Colonic mucosa (tissue), 4 donors: ENCODE measurements at places on chromosomes 1 and 21.

DNA sequence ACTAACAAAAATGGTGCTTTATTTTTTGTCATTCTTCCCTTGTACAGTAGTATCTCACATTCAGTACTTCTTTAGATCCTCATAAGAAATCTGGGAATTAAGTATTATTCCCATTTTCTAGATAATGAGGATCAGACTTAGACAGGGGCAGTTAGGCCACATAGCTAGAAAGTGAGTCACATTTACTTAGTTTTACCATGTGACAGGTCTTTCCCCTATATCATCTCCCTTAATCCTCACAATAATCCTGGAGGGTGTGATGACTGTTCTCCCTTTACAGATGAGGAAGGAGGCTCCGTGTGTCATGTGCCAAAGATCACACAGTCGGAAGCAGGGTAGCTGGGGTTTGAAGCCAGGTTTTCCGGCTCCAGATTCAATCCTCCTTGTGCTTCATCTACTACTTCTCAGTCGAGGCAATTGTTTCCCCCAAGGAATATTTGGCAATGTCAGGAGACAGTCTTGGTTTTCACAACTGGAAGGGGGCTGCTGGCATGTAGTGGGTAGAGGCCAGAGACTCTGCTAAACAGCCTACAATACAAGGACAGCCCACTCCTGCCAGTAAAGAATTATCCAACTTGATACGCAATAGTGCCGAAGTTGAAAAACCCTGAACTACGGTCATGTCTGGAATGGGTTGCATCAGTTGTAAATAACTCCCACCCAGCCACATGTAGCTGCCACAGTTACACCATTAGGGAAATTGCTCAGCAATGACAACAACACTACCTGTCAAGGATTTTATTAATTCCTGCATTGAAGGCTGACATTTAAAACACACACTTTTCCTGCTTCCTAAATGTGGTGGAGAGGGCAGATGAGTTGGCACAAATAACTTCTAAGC is 54.5 kb downstream of the C8B start:
- DNase-seq: no peak
- no peaks in the 10 kb centered on the region for H3K36me3 ChIP-seq
- no peaks in the 10 kb centered on the region for H3K4me1 ChIP-seq

DNA sequence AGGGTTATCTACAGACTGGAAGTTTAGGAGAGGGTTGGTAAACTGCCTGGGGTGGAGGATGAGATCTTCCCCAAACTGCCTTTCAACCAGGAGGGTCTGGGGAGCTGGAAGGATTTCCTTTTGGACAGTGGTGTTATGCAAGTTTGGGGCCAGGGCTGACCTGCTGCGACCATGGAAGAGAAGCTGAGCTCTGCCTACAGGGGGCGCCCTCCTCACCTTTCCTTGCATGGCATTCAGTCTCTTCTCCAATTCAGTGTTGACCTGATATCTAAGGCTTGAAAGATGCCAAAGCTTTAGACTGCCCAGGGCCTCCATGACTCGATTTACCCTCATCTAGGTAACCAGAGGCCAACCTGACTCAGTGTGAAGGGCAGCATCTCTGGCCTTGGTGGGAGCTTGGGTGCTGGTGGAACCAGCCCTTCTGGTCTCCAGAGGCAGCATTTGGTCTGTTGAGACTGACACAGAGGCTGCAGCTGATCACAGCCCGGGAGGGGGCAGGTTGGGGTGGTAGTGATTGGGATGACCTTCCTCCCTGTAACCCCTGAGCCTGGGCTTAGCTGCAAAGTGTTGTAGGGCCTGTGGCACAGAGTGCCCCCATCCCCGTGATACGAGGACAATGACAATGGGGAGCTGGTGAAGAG is 170.0 kb downstream of the GRIK3 start:
- no peaks in the 10 kb centered on the region for H3K36me3 ChIP-seq
- H3K4me3 ChIP-seq: no peak overlapping the region
- peak; percentile 22 for DNase-seq
- no peaks in the 10 kb centered on the region for H3K27me3 ChIP-seq

- H3K27me3 ChIP-seq: no peaks in the 10 kb centered on the region
- no peak overlapping the region for H3K4me3 ChIP-seq
- H3K36me3 ChIP-seq: no peaks in the 10 kb centered on the region
- no peak for DNase-seq
Measured at GRCh38 chr1:89975540-89976125, 19.3 kb upstream of the ZNF326 start.

DNA sequence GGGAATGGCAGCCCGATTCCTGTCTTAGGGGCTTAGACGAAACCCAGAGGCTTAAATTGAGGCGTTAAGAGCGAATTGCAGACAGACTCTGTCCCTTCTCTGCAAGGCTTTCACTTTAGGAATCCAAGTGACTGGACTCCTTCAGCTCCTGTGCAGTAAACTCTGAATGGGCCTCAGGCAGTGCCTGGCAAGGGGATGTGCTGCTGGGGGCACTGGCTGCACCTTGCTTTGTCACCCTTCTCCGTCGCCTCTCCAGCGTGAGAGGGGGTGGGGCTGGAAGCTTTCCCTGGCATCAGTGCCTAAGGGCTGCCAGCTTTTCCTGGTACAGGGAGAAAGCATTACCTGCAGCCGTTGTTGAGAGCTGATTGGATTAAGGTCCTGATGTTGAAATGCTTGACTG is 39.9 kb upstream of the NFASC start:
- no peaks in the 10 kb centered on the region for H3K36me3 ChIP-seq
- H3K4me1 ChIP-seq: no peaks in the 10 kb centered on the region
- DNase-seq: no peak
- peaks cover 7% of the 10 kb centered on the region for H3K27me3 ChIP-seq
- no peak overlapping the region for H3K4me3 ChIP-seq
- H3K27ac ChIP-seq: no peak overlapping the region

GRCh38 chr1:163747261-163747660 is 425.5 kb downstream of the NUF2 start:
- H3K4me3 ChIP-seq: no peak overlapping the region
- DNase-seq: no peak
- H3K27me3 ChIP-seq: no peaks in the 10 kb centered on the region

- no peaks in the 10 kb centered on the region for H3K4me1 ChIP-seq
- H3K36me3 ChIP-seq: no peaks in the 10 kb centered on the region
- no peak overlapping the region for H3K27ac ChIP-seq
- H3K4me3 ChIP-seq: no peak overlapping the region
- no peak for DNase-seq
Measured at GRCh38 chr1:116580446-116581322, 9.9 kb upstream of the CD58 start.

DNA sequence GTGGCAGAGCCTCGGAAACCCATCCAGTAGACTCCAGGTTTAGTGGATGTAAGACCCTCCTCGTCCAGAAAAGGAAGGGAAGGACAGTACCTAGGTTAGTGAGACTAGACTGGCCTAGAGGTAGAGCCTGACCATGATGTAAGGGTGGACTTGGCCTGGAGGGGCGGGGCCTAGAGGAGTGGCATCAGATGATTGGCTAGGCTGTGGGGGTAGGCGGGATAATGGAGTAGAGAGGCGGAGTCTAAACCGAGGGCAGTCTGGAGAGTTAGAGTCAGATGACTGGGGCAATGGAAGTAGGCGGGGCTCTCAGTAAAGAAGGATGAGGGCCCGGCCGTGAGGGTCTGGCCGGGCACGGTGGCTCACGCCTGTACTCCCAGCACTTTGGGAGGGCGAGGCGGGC is 70.1 kb downstream of the EPHB2 start:
- no peaks in the 10 kb centered on the region for H3K4me1 ChIP-seq
- no peaks in the 10 kb centered on the region for H3K36me3 ChIP-seq
- DNase-seq: peak; percentile 52
- H3K4me3 ChIP-seq: no peak overlapping the region
- H3K27me3 ChIP-seq: no peaks in the 10 kb centered on the region
- no peak overlapping the region for H3K27ac ChIP-seq

DNA sequence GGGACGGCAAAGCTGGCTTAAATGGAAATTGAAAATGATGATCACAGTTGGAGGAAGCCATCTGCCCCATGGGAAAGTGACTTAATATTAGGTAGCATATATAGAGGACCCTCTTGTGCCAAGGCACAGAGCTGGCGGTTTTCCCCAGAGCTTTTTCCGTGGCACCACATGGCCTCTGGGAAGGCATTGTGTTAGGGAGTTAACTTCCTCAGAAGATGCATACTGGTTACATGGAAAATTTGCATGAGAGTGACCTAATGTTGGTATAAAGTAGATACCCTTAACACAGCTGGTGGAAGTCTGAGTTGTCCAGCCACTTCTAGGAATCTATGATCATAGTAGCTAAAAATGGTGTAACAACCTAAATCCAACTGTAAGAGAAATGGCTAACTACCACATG is 27.3 kb downstream of the CAP1 start:
- no peak for DNase-seq
- peaks cover 46% of the 10 kb centered on the region for H3K36me3 ChIP-seq
- H3K27me3 ChIP-seq: no peaks in the 10 kb centered on the region

- H3K4me3 ChIP-seq: no peak overlapping the region
- DNase-seq: no peak
- peaks cover 7% of the 10 kb centered on the region for H3K4me1 ChIP-seq
- no peaks in the 10 kb centered on the region for H3K27me3 ChIP-seq
- H3K36me3 ChIP-seq: no peaks in the 10 kb centered on the region
- no peak overlapping the region for H3K27ac ChIP-seq
Measured at GRCh38 chr1:153771841-153772593, 3.2 kb upstream of the SLC27A3 start.

GRCh38 chr21:45318146-45318555 is 30.5 kb upstream of the POFUT2 start:
- DNase-seq: no peak
- no peaks in the 10 kb centered on the region for H3K36me3 ChIP-seq
- H3K27me3 ChIP-seq: no peaks in the 10 kb centered on the region
- H3K4me1 ChIP-seq: no peaks in the 10 kb centered on the region
- peak overlapping the region; percentile 61 for H3K27ac ChIP-seq

DNA sequence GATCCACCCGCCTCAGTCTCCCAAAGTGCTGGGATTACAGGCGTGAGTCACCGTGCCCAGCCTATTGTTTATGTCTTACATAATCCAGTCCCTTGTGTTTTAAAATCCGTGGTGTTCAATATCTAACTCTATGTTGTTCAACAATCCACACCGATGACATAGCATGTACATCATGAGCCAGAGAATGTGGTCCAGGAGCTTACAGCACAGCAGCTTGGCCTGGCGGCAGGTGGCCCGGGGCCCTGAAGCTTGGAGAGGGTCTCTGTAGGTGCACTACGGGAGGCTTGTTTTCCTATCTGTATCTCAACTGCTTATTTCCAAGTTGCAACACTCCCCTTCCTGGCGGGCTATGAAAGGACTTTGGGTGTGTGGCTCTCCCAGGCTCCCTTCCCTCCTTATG is 138.4 kb downstream of the ADSS2 start:
- DNase-seq: no peak
- H3K36me3 ChIP-seq: no peaks in the 10 kb centered on the region
- no peak overlapping the region for H3K4me3 ChIP-seq
- H3K4me1 ChIP-seq: no peaks in the 10 kb centered on the region
- no peaks in the 10 kb centered on the region for H3K27me3 ChIP-seq

DNA sequence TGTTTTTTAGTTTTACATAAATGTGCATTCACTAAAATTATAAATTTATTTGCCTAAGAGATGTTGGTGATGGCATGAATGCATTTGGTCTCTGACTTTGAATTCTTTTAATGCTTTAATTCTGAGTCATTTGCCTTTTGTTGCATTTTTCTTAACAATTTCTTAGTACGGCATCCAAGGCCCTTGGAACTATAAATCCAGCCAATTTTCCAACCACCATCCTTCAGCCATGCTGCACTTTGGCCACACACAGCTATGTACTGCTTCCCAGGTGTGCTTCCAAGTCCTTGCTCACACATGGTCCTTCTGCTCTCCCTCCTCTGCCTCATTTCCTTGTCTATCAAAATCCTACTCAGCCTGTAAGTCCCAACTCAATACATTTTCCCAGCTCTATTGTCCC is 161.0 kb downstream of the DHRS3 start:
- H3K4me3 ChIP-seq: no peak overlapping the region
- H3K27me3 ChIP-seq: no peaks in the 10 kb centered on the region
- H3K4me1 ChIP-seq: no peaks in the 10 kb centered on the region
- no peak for DNase-seq

DNA sequence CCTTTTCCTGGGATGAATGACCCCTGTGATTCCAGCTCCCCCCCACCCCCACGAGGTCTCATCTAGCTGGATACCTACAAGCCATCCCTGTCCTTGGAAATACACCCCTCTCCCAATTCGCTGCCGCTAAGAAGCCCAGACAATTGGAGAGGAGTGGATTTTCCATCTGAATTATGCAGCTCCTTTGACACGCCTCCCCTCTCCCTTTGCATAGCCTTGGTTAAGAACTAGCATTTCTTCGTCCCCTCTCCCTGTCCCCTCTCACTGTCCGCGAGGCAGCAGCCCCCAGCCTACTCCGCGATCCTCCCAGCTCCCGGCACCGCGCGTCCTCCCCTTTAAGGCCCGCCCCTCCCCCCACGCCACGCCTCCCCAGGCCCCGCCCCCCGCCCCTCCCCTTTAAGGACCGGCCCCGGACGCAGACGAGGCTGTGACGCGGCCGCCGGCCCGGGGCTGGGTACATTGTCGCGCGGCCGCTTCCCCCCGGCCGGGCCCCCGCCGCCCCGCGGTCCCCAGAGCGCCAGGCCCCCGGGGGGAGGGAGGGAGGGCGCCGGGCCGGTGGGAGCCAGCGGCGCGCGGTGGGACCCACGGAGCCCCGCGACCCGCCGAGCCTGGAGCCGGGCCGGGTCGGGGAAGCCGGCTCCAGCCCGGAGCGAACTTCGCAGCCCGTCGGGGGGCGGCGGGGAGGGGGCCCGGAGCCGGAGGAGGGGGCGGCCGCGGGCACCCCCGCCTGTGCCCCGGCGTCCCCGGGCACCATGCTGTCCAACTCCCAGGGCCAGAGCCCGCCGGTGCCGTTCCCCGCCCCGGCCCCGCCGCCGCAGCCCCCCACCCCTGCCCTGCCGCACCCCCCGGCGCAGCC is at the start of gene MAPKAPK2:
TSS of gene MAPKAPK2 (plus strand) at position 428 of the 856 bp plus-strand sequence. CDS start at position 753, 325 bp downstream.
- peak; percentile 79 for DNase-seq
- H3K27me3 ChIP-seq: no peaks in the 10 kb centered on the region
- H3K27ac ChIP-seq: peak within 1 kb of the TSS; percentile 94

DNA sequence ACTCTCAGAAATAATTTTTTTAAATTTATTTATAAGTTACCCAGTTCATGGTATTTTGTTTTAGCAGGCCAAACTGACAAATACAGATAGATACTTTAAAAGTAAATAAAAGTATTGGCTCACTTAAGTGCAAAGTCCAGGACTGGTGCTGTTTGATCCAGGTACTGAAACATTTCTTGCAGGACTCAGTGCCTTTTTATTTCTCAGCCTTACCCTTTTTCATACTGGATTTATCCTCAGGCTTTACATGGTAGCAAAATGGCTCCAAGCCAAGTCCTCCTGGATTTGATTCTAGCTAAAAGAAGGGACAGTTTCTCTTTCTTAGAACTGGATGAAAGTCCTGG is 83.8 kb downstream of the DIRAS3 start:
- H3K27ac ChIP-seq: no peak overlapping the region
- no peak for DNase-seq
- H3K36me3 ChIP-seq: no peaks in the 10 kb centered on the region
- H3K4me3 ChIP-seq: no peak overlapping the region
- no peaks in the 10 kb centered on the region for H3K27me3 ChIP-seq
